ENCODE measurements at places on chromosomes 3 and 15. TPM values are rescaled to one million over a fixed set of nuclear protein-coding genes. Genes with fewer than 3 reads are reported as not detected.

Gene CKMT1A
- 4.6 TPM for total RNA-seq

Gene GJD2
- not detected for total RNA-seq

Gene TRIM71
- 0.18 TPM for total RNA-seq

Gene HRH1
- 4.6 TPM for total RNA-seq

Gene SLC12A1
- not detected for total RNA-seq

Gene CPNE9
- 0.13 TPM for total RNA-seq

Gene CHRNA5
- 52.4 TPM for total RNA-seq

Gene IL20RB
- total RNA-seq = 1.7 TPM

Gene GOLGA8T
- total RNA-seq = not detected

Gene ADAMTS9
- total RNA-seq = 0.05 TPM

Gene GPR27
- total RNA-seq = 0.15 TPM

Gene ALDH1A2
- total RNA-seq = 0.98 TPM

Gene CGNL1
- 3.5 TPM for total RNA-seq

Gene TUSC7
- not detected for total RNA-seq

Gene MYH15
- 1.2 TPM for total RNA-seq

Gene ERICH6
- 0.28 TPM for total RNA-seq

Gene LRRC31
- not detected for total RNA-seq

Gene TMEM89
- not detected for total RNA-seq

Measured in Panc1 (cell line).